GM12878 (cell line): ENCODE measurements at places on chromosomes 2 and 18.

- no peak for DNase-seq
These were observed 35.1 kb downstream of the GULP1 start for GRCh38 chr2:188326669-188327301.

DNA sequence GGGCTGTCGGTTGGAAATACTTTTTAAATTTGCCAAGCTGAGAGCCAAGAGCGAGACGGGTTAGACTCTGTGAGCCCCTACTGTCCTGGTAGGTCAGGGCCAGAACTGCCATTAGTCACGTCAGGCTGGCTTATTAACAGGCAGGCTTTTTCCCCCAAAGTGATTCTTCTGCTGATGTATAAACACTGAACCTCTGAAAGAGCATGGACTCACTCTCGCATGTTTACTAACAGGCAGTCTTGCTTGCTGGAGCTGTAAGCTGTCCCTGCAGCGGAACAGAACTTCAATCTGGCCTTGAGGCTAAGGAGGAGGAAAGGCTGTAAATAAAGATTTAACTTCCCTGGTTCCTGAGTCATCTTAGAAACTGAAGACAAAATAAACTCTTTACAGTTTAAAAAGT lies 288.4 kb downstream of the PIEZO2 start:
- no peak for DNase-seq

- no peak for DNase-seq
These were observed 1010.9 kb upstream of the NXPH2 start for GRCh38 chr2:139790807-139791752.

DNA sequence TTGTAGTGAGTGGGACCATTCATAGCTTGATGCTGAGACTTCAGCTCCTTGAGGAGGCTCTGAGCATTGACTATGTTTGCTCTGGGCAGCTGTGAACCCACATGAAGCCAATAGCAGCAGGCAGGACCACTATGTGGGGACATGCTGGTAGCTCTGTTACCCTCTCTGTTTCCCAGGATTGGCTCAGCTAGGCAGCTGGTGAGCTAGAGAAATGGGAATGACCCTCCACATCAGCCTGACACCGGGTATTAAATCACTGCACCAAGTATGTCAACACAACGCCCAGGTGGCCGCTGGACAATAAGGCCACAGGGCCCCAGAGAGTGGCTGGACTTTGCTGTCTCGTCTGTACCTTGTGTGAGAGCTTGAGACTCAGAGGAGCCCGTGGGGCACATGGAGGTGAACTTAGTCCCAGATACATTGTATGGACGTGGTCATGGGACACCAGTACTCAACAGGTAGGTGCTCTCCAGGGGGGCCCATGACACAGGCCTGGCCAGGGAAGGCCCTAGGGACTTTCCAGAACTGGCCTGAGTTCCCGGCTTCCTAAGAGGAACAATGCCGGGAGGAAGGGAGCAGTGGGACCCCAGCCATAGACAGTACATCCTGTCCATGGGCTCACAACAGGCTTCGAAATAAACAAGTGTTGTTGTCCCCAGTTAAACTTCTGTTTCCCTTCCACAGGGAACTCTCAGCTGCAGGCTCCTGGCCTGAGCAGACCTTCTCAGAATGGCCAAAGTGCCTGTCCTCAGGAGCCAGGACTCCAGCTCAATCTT lies 35.2 kb downstream of the HS1BP3 start:
- no peak for DNase-seq

- no peak for DNase-seq
These were observed 12.0 kb upstream of the GCFC2 start for GRCh38 chr2:75722687-75723086.

DNA sequence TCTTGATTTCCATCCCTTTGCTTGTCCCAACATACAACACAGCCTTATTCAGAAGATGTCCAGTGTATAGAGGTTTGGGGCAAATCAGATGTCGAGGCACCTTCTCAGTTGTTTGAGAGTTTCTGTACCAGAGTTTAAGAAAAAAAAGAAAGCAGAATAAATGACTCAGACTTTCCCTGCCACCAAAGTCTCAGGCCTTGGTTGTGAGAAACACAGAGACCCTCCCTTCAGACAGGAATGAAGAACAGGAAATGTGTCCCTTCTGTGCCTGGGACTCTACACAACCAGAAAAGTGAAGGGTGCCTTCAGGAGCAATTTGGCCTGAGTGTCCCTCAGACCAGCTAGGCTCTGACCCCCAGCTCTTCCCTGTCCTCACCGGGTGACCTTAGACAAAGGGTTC lies 37.3 kb upstream of the REL start:
- no peak for DNase-seq

DNA sequence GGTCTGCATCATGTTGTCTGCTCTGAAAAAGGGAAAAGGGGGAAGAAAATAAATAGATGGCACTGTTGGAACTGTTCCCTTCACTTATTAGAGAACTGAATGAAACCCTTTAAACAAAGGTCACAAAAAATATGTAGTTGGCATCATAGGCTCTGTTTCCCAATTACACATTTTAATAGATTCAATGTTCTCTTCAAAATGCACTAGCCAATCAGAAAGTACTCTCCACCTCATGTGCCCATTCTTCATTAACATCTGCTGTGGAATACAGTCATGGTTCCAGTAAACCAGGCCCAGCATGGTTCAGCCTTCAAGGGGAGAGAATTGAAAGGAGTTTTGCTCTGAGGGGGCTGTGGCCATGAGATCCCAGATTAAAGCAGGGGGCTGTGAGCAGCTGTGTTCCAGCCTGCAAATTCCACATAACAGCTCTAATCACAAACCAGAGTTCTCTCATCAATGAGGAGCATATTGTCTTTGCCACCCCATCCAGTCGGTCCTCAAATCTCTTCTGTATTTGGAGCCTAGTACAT lies 165.9 kb upstream of the CREB1 start:
- DNase-seq, result no peak

- no peak for DNase-seq
These were observed 276.1 kb upstream of the PKDCC start for GRCh38 chr2:41771710-41772109.

DNA sequence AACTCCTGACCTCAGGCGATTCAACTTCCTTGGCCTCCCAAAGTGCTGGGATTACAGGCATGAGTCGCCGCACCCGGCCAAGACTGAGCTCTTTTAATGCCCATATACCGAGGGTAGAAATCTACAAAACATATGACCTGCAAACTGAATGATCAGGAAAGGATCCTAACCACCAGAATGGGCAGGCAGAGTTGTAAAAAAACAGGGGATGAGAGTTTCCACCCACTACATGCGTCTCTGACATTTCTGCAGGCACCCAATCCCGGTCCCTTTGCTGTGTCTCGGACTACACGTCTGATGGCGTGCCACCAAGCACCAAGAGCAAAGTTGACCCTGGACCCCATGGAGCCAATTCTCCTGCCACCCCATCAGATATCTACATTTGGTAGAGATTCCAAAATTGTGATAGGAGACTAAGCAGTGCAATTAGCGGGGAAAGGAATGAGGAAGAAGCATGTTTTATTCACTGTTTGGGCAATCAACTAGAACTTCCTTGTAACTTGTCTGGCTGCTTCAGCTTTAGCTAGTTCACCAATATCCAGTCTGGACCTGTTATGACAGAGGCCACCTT lies 74.1 kb downstream of the ATP8B1 start:
- DNase-seq, result no peak

DNA sequence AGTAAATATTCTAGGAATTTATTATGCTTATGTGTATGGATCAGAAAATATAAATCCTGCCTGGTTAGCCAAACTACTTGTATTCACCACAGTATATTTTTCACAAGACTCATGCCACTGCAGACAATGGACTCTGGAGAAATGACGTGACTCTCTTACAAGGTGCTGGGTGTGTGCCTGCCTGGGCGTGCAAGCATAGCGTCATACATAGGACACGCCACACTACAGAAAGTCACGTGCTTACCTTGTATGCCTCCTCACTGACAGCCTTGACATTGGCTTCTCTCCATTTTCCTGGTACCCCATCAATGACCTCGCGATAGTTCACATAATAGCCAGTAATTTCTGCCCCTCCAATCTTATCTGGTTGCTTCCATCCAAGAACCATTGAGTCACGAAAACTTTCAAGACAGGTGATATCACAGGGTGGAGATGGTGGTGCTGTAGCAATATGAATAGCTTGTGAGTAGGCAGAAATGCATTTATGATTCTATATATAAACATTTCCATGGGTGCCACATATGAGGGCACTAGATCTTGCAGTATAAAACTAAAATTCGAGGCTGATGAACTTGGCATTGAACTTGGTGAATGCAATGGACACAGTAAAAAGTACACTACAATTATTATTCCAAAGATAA lies 93.2 kb downstream of the MYOM1 start:
- no peak for DNase-seq

DNA sequence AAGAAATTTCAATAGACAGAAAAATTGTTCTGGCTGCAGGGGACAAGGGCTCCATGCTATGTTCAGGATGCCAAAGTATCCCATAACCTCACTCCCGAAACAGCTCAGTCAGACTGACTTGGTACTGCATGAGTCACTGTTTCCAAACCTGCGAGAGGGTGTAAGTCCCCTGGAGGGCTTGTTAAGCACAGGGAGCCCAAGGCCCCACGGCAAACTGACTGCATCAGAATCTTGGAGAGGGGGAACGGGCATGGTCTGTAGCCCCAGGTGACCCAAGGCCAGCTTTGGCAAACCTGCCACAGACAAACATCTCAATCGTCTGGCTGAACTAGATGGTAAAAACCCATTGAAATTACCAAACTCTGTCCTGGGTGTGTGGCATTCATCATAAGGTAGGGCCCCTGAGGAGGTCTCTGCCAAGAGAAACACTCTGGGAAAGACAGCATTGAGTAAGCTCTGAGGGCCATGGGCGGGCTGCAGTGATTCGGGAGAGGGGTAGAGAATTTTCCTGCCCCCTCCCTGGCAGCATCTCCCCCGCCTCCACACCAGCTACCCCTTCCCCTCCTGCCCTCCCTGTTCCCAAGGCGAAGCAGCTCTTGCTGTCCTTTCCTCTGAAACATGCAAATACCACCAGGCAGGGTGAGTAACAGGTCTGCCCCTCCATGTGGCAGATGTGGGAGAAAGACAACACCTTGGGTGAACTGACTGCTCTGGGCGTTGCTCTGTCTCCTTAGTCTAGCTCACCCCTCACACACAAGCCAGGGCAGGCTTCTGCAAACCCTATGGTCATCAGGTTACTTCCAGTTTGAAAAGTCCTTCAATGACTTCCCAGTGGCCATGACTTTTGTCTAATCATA lies 274.7 kb upstream of the SIX2 start:
- DNase-seq, result no peak

GRCh38 chr2:45821558-45822271 lies 170.2 kb downstream of the PRKCE start:
- no peak for DNase-seq

DNA sequence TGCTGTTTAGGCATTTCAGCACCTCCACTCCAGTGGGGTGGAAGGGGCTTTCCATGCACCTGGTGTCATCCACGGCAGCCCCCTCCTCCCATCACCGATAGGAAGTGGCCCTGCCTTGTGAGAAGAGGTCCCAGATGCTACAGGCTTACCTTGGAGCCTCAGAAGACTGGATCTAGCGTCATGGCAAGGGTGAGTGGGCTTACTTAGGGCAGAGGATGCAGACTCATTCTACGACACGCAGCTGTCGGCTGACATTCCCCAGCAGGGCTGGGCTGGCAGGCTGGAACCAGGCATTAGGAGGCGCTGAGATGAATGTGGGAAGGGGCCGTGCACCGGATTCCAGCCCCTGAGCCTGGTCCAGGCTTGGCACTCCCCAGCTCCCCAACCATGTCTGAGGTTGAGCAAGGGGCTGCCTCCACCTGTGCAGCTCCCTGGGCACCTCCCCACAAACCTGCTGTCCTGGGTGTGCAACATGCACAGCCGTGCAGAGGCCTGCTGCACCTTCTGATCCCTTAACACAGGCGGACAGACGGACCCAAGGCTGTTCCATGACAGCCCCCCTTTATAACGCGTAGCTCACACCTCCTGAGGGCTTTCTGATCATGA lies 1.7 kb upstream of the PRLH start:
- no peak for DNase-seq
